ENCODE measurements at places on chromosomes 3 and 15.

GRCh38 chr15:92938387-92938786 is 38.3 kb downstream of the CHD2 start:
- DNase-seq: no peak

DNA sequence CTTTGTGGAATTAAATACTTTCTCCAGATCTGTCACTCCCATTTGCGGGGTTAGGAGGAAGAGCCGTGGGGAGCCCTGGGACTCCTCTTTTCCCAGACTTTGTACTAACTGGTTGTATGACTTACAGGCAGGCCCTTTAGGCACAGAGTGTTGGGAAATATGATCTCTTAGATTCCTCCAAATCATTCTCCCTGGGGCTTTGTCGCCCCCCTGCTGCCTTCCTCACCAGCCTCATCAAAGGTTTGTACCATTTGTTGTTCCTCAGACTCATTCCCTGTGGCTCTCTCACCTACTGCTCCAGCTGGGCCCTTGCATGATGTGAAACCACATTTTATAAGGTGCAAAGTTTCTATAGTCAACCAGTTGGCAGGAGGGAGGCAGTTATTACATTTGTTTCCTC is 56.4 kb downstream of the CRYGS start:
- DNase-seq: no peak

DNA sequence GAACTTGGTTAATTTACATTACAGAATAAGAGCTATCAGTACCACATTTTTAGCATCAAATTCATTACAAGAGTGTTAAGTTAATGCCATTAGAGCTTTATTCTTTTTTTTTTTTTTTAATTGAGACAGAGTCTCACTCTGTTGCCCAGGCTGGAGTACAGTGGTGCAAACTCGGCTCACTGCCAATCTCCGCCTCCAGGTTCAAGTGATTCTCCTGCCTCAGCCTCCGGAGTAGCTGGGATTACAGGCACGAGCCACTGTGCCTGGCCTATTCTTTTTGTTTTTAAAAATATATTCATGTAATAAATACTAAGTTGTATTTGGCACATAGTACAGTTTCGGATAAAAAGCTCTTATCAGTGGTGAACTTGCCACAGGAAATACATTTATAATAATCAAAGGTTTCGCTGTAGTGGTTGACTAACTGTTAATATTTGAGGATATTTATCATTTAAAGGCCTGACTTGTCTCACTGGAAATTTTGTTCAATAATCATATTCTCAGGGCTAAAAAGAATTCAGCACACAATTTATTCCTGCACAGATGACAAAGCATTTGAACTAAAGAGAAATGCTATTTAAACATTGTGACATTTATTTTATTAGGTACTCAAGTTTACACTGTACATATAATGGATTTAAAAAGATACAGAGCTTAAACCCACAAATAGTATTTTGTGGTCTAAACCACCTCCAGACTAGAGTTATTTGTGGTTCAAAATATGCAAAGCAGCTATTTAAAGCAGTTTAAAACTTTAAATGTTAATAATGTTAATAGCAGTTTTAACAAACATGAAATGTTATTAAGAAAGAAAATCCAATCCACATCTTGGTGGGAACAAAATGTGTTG is 6.1 kb upstream of the LEKR1 start:
- no peak for DNase-seq

DNA sequence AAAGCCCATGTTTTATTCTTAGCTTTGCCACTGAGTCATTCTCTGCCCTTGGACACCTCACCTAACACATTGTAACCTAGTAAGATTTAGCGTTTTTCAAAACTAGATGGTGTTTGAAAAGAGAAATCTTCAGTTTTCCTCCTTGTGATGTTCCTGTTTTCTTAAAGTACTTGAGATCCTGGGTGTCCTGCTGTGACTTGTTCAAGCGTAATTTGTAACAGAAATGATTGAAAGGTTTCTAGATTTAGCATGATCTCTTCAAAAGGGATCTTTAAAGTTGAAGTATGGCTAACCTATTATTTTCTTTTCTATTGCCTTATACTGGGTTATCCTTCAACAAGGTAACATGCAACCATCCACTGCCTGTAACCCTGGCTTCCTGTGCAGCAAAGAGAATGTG is 32.6 kb upstream of the SPATA16 start:
- no peak for DNase-seq

GRCh38 chr15:43150191-43150929 is 17.0 kb downstream of the TMEM62 start:
- DNase-seq: peak; percentile 98

GRCh38 chr15:73633991-73634495 is 854 bp upstream of the NPTN start:
- peak; percentile 96 for DNase-seq

GRCh38 chr3:116552246-116552645 is 107.0 kb upstream of the LSAMP start:
- no peak for DNase-seq

DNA sequence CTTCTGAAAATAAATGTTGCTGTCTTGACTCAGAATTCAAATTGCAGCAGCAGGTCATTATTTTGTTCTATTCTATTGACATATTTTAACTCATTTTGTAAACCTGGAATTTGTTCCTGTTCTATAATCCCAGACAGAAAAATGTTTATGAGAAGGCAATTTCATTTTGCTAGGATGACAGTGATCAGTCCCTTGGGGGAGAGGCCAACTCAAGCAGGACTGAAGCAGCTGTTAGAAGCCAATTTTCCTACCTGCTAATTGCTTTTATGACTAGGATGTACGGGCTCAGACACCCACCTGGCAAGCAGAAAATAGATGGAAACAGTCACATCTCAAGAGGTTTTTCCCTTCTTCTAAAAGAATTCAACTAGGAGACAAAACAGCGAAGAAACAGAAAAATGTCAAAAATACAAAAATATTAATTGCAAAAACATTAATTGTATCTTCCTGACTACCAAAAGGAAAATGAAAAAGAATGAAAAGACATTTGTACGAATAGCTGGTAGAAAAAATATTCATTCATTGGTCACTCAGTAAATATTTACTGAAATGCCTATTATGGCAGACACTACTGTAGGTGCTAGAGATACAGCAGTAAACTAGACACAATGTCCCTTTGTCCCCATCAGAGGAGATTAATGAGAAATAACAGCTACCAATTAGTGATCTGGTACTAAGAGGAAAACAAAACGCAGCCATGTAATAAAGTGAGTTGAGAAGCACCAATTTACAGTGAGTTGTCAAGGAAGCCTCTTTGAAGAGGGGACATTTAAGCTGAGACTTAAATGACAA is 73.5 kb downstream of the PEAK1 start:
- no peak for DNase-seq

DNA sequence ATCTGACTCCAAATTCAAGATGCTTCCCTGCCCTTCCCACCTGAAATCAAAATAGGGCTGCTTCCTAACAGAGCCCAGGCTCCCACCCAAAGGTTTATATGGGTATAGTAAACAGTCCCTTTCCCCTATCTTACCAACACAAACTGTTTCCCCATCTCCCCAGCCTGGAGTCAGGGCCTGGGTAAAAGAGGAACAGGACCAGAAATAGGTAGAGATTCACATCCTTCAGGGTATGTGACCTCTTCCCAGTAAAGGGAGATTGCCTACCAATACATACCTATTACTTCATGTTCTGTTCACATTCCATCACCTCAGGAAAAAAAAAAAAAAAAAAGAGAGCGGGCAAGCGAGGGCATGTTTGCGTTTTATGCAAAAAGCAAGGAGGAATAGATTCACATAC is 9.7 kb upstream of the SHF start:
- no peak for DNase-seq

DNA sequence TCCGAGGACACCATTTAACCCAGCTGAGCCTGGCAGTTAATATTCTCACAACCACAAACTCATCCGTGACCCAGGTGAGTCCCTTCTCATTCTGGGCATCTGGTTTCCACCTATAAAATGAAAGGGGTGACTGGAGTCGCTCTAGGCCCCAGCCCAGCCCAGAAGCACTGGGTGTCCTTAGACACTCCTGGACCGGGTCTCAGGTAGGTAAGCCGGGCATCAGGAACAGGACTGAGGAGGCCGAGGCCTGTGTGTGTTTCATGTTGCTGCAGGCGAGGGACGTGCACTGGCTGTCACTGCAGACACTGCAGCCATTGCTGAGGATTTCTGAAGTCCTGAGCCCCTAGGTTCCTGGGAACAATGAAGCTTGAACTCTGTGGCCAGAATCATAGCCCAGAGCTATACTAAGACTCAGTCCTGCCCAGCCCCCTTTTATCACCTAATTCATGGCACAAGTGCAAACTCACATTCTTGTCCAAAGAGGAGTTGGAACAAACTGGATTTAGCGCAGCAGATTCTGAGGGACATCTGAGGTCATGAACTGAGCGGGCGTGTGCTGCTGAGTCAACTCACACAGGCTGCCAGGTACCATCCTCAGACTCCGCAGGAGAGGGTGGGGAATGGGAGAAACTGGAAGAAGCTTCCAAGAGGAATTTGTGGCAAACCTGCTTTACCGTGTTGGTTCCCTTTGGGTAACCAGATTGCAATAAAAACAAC is 184.9 kb downstream of the FAM43A start:
- DNase-seq: peak; percentile 31

DNA sequence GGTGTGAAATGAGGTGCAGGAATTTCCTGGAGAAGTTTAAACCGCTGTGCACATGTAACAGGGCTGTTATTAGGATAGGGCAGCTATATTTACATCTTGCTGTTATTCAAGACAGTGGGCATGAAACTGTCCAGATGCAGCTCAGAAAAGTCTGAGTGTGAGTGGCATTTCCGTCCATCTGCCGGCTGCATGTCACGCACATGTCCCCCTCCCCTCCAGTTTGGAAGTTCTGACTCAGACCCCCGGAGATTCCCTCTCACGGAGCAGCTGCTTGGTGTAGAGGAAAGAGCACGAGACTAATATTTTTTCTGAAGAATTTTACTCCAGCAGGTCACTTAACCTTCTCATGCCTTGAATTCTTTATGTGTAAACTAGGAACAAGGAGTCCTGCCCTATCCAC is 69.8 kb downstream of the FEM1B start:
- peak; percentile 90 for DNase-seq

DNA sequence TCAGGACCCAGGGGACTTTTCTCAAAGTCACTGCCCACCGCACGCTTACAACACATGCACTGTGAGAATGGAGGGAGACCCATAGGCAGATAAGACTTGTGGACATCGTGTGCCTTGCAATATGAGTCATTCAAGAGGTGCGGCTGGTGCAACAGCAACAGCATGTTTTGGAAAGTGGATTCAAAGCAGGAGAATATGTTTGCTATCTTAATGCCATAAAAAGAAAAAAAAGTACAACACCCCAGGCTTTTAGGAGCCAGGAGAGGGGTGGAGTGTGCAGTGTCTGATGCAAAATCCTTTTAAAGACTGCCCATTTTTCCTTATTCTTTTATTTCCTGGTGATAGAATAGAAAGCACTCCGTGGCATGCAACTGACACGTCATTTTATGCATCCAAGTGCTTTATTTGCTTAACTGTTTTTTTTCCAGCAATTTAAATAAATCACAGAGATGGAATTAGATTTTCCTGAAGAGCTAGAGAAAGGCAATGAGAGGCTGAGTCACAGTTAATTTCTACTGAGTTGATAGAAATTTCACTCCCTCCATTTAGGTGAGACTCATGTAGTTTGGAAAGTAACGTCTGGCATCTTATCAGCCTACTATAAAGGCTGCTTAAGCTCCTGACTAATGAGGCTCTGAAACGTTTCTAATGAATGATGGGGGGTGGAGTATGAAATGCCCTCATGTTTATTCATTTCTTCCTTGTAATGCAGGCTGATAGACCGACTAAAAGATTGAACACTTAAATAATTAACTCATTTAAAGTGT is 96.4 kb downstream of the NSUN3 start:
- peak; percentile 4 for DNase-seq

- DNase-seq: no peak
Observed at GRCh38 chr3:63095-63765, 133.3 kb upstream of the CHL1 start.

GRCh38 chr3:183085634-183086390 is 13.5 kb downstream of the MCCC1 start:
- DNase-seq: peak; percentile 72

GRCh38 chr15:69919816-69920215 is 177.9 kb downstream of the TLE3 start:
- DNase-seq: no peak

DNA sequence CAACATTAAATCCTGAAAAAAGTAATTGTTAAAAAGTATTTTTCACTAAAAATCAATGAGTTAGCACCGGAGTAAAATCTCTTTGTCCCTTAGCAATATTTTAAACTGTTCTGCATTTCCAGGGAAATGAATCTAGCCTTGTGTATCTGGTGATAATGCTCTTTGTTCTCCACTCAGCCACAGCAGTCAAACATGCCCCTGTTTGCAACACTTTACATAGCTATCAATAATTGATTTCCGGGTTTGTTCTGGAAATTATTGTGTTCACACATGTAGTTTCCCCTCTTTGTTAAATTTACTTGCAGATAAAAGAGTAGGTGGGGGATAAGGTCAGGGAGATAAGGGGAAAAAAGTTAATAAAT is 3.6 kb upstream of the A4GNT start:
- no peak for DNase-seq

- no peak for DNase-seq
Observed at GRCh38 chr3:29760226-29760685, 479.4 kb downstream of the RBMS3 start.

DNA sequence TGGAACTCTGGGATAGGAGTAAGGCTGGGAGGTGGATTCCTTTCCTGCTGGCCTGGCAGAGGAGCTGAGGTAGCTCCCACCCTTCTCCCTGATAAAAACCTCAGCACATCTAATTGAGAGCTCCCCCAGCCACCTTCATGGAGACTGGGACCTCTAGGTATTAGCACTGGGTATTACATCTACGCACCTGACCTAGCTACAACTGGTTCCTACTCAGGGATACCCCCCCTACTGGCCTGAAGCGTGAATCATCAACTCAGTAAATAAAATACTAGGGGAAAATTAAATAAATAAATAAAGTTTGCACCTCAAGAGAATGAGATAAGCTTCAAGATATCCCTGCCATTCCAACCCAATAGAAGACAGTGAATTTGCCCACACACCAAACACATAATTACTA is 140.4 kb downstream of the NEK10 start:
- no peak for DNase-seq

DNA sequence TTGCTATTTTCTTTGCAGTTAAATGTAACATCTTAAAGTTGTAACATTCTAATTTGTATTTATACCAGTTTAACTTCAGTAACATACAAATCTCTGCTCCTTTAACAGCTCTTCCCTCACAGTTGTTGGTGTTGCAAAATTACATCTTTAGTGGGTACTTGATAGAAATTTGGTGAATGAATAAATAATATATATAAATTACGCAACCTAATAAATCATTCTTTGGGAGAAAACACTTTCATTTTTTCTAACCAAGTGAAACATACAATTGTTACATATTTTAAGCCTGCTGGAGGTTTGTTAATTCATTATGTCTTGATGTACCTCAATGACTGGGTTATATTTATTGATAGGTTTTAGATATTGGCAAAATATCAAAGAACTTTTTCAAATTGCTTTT is 118.8 kb downstream of the PLD1 start:
- no peak for DNase-seq

DNA sequence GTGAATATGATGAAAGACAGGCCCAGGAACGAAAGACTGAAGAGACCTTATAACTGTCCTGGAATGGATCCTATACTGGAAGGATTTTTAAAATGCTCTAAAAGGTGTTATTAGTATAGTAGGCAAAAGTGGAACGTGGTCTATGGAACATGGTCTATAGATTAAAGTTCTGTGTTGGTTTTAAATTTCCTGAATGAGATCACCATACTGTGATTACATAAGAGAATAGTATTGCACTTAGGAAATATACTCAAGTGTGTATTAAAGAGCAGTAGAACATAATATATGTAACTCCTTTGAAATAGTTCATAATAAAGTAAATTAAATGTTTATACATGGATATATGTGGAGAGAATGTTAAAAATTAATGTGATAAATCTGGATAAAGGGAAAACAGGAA is 68.2 kb downstream of the SPRED1 start:
- DNase-seq: peak; percentile 29

- no peak for DNase-seq
Observed at GRCh38 chr3:181756645-181757297, 45.0 kb downstream of the SOX2 start.

Measured in IMR-90 (cell line).